Fibroblast of villous mesenchyme (primary cell): ENCODE measurements at places on chromosomes 1 and 21. TPM values are rescaled to one million over a fixed set of nuclear protein-coding genes. Genes with fewer than 3 reads are reported as not detected.

Gene CLCA1
- under 0.01 TPM in 1 of 2 replicates, not detected in the other for total RNA-seq

Gene UBE2Q1
- total RNA-seq, result 24.8 and 36.3 TPM in 2 replicates

GRCh38 chr1:213987927-213988506, at the start of gene PROX1:
TSS of gene PROX1 (plus strand) at chr1:213987973. CDS start at chr1:213996536, 8,563 bp downstream.
- peak; percentile 83 for DNase-seq

DNA sequence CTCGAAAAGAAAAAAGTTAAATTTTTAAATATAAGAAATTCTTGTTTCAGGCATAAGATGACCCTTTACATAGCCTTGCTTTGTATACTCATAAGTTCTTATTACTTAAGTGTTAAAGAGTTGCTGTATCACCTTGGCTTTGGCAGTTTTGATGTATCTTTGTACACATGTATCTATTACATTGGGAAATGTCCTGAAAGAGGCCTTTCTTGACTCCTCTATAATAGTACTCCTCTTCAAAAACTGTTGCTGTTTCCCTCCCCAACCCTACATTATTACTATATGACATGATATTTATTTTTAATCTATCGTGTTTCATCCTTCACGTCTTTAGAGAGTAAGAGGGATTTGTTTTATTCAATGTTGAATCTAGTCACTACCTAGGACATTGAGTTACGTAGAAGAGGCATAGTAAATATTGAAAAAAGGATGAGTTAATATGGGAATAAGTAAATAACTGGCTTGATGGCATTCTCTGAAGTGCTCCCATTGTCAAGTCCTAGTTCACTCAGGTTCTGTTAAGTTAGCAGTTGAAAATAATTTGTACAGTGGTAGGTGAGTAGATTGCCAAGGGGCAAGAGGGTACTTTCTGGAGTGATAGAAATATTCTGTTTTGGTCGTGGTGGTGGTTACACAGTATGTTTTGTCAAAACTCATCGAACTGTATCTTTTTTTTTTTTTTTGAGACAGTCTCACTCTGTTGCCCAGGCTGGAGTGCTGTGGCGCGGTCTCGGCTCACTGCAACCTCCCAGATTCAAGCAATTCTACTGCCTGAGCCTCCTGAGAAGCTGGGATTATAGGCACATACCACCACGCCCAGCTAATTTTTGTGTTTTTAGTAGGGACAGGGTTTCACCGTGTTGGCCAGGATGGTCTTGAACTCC, 8.2 kb downstream of the THRAP3 start:
- DNase-seq, result no peak
